ENCODE measurements at places on chromosomes 3 and 15. TPM values are rescaled to one million over a fixed set of nuclear protein-coding genes. Genes with fewer than 3 reads are reported as not detected.

Gene ATP13A5
- not detected for total RNA-seq

Gene SEC22C
- 55.7 TPM for total RNA-seq

Gene LRRC49
- 6.9 TPM for total RNA-seq

Gene PDZRN3
- not detected for total RNA-seq

Gene CAV3
- not detected for total RNA-seq

Measured in MCF 10A (cell line).